Esophagus squamous epithelium (tissue), 5 donors: ENCODE measurements at places on chromosomes 2 and 18.

- DNase-seq, result no peak
These were observed 221.6 kb downstream of the PIK3C3 start for GRCh38 chr18:42176599-42176998.

- DNase-seq, result no peak
These were observed 167.6 kb downstream of the VWC2L start for GRCh38 chr2:214578442-214578841.

DNA sequence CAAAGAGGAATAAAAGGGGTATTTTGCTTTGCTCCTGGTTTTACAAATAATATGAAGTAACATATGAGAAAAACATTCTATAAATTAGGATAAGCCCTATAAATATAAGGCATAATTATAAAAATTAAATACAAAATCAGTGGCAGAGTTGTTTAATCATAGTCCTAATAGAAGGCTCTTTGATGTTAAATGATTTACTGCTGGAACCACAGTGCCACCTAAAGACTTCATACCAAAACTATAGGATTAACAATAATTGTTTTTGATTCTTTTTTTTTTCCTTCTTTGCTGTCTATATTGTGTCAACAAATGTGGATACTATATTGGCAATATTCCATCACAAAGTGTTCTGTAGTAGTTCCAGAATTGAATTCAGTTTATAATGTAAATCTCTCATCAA lies 837.7 kb upstream of the SLC39A10 start:
- DNase-seq, result no peak

GRCh38 chr2:3522961-3523421 lies 3.7 kb upstream of the ADI1 start:
- DNase-seq, result no peak

GRCh38 chr2:128249555-128249954 lies 69.1 kb downstream of the HS6ST1 start:
- no peak for DNase-seq

DNA sequence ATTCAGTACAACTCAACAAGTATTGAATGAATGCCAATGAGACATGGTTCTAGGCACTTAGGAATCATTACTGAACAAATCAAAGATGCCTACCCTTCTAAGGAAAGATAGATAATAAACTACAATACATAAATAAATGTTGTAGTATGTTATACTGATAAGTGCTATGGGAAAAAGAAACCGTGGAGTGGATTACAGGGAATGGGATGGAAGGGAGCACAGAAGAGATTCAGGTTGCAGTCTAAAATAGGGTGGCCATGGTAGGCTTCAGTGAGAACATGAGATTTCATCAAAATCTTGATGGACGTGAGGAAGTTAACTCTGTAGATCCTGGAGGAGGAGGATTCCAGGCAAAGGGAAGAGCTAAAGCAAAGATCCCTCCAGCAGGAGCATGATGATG lies 17.9 kb upstream of the CREB1 start:
- no peak for DNase-seq
